CD4-positive, alpha-beta memory T cell (primary cell): ENCODE measurements at places on chromosomes 2 and 18. TPM values are rescaled to one million over a fixed set of nuclear protein-coding genes. Genes with fewer than 3 reads are reported as not detected.

IL1RN gene
- not detected for polyA plus RNA-seq

GRCh38 chr2:155839991-155840390, 492.5 kb downstream of the NR4A2 start:
- H3K27me3 ChIP-seq, result no peaks in the 10 kb centered on the region
- no peak for DNase-seq
- no peaks in the 10 kb centered on the region for H3K36me3 ChIP-seq

DNA sequence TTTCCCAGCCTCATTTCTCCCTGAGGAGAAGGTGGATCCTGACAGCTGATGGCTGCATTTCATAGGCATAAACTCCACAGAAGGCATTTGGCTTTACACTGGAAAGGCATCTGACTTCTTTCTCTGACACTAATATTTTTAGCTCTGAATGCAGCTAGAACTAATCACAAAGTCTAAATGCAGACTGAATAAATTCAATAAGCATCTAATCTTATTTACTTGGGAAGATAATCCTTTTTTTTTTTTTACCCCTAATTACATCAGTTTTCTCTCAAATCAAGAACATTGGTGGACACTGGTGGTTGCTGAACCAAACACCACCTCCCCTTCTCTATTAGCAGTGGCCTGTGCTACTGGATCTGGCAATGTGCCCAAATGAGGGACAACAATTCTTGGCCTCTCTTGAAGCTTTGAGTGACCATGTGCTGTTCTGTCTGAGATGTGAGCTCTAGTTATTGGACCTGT, 50.9 kb upstream of the CD226 start:
- no peaks in the 10 kb centered on the region for H3K27me3 ChIP-seq
- H3K4me3 ChIP-seq, result no peak overlapping the region
- no peak for DNase-seq
- no peaks in the 10 kb centered on the region for H3K4me1 ChIP-seq
- H3K36me3 ChIP-seq, result no peaks in the 10 kb centered on the region

GBX2 gene
- not detected for polyA plus RNA-seq

DNA sequence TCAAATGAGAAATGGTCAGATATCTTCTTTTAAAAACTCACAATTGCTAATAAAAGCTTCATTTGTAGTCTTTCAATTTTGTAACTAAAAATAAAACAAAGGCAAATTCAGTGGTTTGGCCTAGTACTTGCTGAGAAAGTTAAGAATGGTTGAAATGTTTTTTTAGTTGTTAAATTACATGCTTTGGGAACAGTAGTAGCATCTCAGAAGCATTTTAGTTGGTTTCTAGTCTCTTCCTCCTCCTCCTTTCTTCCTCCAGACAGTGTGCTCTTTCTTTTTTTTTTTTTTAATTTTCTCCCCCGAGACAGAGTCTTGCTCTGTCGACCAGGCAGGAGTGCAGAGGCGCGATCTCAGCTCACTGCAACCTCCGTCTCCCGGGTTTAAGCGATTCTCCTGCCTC, 9.8 kb downstream of the TRAK2 start:
- H3K27ac ChIP-seq, result no peak overlapping the region
- H3K4me3 ChIP-seq, result no peak overlapping the region
- H3K4me1 ChIP-seq, result peaks cover 23% of the 10 kb centered on the region
- no peaks in the 10 kb centered on the region for H3K36me3 ChIP-seq
- H3K27me3 ChIP-seq, result no peaks in the 10 kb centered on the region

PIGN gene
- 15.4 TPM for polyA plus RNA-seq

- no peak for DNase-seq
- H3K27me3 ChIP-seq, result peaks cover 40% of the 10 kb centered on the region
- no peak overlapping the region for H3K4me3 ChIP-seq
- no peak overlapping the region for H3K27ac ChIP-seq
- peaks cover 66% of the 10 kb centered on the region for H3K4me1 ChIP-seq
Observed at GRCh38 chr2:60552078-60552850, 1.2 kb downstream of the BCL11A start.

GRCh38 chr2:186852508-186852907, 3.5 kb upstream of the ZSWIM2 start:
- no peak overlapping the region for H3K4me3 ChIP-seq
- H3K36me3 ChIP-seq, result no peaks in the 10 kb centered on the region
- H3K27ac ChIP-seq, result no peak overlapping the region
- no peaks in the 10 kb centered on the region for H3K27me3 ChIP-seq
- DNase-seq, result no peak
- H3K4me1 ChIP-seq, result no peaks in the 10 kb centered on the region

PRKAG3 gene
- polyA plus RNA-seq, result not detected
